Effector CD4-positive, alpha-beta T cell (primary cell): ENCODE measurements at places on chromosomes 3 and 15.

GRCh38 chr15:34657469-34658127 lies 74.1 kb upstream of the GOLGA8B start:
- no peak for DNase-seq

GRCh38 chr3:163817015-163817414 lies 1261.3 kb downstream of the SI start:
- no peak for DNase-seq

DNA sequence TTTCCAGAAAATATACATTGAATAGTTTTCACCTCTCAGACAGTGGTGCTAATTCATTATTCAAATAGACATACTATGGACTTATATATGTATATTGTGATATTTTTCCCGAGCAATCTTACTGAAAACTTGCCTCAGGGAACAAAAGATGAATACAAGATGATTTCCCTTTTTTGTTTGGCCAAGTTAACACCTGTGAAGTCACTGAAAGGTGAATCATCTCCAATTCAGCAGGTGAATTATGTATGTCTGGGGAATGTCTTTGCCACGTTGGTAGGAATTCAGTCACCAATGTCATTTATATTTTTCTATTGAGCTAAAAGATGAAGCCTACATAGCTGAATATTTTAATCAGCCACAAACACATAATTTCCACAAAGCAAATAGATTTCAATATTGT lies 88.2 kb downstream of the GPR156 start:
- DNase-seq = no peak

DNA sequence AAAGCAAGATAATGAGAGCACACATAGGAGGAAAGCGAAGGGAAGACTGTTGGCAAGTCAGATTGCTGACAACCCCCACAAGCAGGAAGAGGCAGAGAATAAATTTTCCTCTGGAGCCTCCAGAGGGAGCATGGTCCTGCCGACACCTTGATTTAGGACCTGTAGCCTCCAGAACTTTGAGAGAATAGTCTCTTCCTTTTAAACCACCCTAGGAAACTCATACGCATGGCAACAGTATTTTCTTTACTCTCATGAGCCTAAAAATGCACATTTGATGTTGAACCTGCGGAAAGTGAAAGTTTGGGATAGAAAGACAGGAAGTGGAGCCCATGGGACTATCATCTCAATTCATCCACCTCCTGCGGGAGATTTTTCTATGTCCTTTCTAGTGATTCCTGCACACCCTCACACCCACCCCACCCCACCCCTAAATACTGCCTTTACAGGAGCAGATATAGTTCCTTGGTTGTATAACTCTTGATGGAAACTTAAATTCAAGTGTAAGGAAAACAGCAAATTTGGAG lies 116.7 kb upstream of the LPP start:
- DNase-seq = no peak

DNA sequence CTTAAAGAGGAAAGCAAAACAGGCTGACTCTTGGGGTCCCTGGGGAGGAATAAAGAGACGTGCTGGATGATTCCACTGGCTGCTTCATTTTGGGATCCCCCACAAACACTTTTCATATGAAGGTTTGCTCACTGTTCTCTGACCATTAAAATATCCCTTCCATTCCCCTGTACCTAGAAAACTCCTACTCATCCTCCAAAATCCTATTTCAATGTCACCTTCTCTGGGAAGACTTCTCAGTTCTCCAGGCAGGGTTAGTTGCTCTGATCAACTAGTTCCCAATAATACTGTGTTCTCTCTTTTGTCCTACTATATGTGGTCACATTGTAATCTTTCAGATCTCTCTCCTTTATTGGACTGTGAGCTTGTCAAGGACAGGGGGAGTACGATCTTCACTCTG lies 19.0 kb downstream of the LARP6 start:
- DNase-seq = no peak

- no peak for DNase-seq
These were observed 93.0 kb downstream of the PGPEP1L start for GRCh38 chr15:98914626-98915025.

GRCh38 chr3:2468816-2469215 lies 370.1 kb downstream of the CNTN4 start:
- DNase-seq = no peak
